ENCODE measurements at places on chromosomes 4 and X.

GRCh38 chr4:17760626-17761025, 20.8 kb downstream of the FAM184B start:
- DNase-seq = no peak

DNA sequence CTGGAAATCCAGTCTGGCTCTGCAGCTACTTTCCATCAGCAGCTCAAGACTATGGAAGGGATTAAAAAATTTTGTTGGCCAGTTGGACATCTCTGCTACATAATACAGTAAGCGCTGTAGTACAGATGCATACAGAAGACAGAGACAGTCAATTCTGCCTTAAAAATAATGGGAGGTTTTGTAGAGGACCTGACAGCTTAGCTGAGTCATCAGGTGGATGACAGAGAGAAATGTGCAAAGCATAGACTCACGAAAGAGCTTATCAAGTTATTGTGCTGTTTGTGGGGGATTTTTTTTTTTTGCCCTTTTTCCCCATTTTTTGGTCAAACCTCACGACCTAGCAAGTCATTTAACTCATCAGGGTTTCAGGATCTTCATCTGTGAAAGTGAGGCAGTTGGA, 149.0 kb upstream of the SCML1 start:
- no peak for DNase-seq

DNA sequence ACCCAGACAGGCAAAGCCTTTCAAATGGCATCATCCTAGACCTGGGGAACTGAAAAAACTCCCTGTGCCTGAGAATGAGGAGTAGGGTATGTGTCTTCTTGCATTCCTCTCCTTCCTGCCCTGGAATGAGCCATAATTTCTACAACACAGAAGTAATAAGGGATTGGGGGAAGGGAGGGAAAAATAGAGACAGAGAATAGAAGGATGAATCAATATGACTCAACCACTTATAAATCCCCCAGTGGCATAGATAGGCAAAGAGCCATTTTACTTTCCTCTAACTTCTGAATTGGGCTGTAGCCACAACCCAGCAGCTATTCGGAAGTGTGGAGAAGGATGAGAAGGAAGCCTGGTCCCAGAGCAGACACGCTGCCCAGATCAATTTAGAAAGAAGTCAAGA, 99.9 kb downstream of the NHS start:
- no peak for DNase-seq

GRCh38 chr4:130424211-130424610, 1328.3 kb downstream of the C4orf33 start:
- DNase-seq = no peak

GRCh38 chrX:101357166-101357795, 8.7 kb upstream of the TIMM8A start:
- no peak for DNase-seq
